Thyroid gland (tissue), 4 donors: ENCODE measurements at places on chromosomes 11 and 22. TPM values are rescaled to one million over a fixed set of nuclear protein-coding genes. Genes with fewer than 3 reads are reported as not detected.

TUBA8 gene
- 18.4 TPM for total RNA-seq

RAB6A gene
- total RNA-seq: 191 TPM

NCAM1 gene
- 120 TPM for total RNA-seq

CD248 gene
- total RNA-seq: 4.6 TPM

TRIM48 gene
- total RNA-seq: not detected

MMP27 gene
- 0.67 TPM for total RNA-seq
